ENCODE measurements at places on chromosomes 2 and 18.

GRCh38 chr2:73359915-73360697, 25.5 kb upstream of the ALMS1 start:
- no peak for DNase-seq

- no peak for DNase-seq
These were observed 87.4 kb downstream of the RNF144A start for GRCh38 chr2:7004636-7005035.

GRCh38 chr2:70939839-70940580, 4.3 kb downstream of the ATP6V1B1 start:
- no peak for DNase-seq

- DNase-seq, result no peak
These were observed 54.5 kb downstream of the HS1BP3 start for GRCh38 chr2:20596193-20596972.

- no peak for DNase-seq
These were observed 113.8 kb downstream of the SH3RF3 start for GRCh38 chr2:109242654-109243331.

DNA sequence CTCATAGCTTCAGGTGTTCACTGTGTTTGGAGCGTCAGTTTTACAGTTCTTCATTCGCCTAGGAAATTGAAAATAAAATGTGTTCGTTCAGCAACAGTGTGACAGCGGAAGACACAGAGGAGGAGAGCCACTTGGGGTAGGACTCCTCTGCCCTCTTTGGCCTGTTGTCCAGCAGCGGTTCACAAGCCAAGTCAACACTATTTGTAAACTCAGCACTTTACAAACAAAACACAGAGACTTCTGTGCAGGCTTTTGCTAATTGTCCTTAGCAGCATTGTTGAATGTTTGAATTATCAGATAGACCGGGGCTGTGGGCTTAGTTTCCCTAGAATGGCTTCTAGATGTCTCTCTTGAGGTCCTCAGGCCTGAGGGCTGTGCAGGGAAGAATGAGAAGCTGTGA, 73.2 kb downstream of the TNFRSF11A start:
- no peak for DNase-seq

- DNase-seq, result no peak
These were observed 185.3 kb downstream of the PARD3B start for GRCh38 chr2:204730603-204731002.

- DNase-seq, result no peak
These were observed 36.8 kb downstream of the ARMC9 start for GRCh38 chr2:231235217-231235616.

Measured in CD4-positive, alpha-beta T cell treated with Interferon gamma for 1 hour (primary cell).